Anterior cingulate cortex (tissue), 58 donors: ENCODE measurements at places on chromosomes 11 and 22.

DNA sequence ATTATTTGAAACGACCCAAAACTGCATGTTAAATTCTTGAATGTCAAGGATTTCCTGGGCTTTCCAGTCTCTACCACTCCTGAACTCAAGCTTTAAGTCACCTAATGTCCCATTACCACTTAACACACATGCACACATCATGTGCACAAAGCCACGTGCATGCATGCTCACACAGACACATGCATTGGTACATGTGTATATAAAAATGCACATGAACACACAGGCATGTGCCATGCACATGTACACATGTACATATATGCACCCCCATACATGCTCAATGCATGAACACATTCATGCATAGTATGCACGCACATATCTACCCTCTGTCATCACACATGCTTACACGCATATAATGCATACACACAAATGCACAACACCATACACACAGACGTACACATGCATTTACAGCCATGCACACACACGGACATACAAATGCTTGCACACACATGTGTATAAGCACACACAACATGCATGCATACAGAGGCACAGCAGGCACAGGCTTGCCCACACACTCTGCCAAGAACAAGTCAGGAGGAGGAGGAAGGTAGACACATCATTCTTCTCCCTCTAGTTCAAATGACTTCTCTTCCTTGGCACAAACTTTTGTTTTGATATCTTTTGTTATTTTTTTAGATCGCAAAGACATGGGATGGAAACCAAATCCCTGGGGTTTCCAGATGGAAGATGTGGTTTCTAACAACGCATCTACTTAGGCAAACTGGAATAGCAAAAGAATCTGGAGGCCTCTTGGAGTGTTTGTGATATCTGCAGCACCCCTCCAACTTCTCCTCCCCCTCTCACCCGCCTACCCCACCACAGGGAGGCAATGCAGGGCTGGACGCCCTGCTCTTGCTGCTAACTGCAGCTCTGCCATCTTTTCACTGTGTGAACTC lies 24.6 kb downstream of the RASD2 start:
- no peak for DNase-seq

DNA sequence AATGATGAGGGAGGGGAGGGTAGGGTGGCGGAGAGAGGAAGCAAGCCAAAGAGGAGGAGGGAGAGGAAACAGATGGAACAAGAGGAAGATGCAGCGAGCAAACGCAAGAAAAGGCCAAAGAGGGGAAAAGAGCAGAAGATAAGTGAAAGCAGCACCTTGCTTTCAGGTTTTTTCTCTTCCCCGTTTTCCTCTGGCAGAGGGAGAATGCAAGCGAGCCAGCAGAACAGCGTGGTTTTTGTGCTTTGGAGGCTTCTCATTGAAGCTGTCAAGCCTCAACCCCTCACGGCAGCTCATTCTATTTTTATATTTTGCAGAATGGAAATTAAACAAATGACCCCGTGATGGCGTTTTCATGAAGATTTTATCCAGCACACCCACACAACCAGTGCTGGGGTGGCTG lies 67.1 kb upstream of the GRAMD1B start:
- DNase-seq = no peak

- no peak for DNase-seq
These were observed 42.1 kb downstream of the NCAPD3 start for GRCh38 chr11:134181707-134182106.

DNA sequence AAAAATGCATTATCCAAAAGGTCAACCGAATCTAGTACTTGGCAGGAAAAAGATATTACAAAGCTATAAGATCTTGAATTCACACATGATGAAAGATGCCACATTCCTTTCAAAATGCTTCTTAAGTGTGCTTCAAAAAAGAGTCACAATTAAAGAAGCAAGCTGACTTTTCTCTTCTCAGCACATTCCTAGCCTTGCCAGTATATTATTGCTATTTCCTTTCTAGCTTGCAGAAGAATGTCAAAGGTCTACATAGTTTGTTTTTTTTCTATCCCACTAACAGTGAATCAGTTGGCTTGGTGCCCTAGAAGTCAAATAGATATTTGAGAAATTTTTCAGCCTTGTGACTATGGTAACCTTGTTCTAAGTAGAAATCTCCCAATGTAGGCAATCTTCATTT lies 56.8 kb downstream of the GUCY1A2 start:
- no peak for DNase-seq

GRCh38 chr11:109512249-109512648 lies 90.3 kb downstream of the C11orf87 start:
- DNase-seq = no peak

- no peak for DNase-seq
These were observed 51.6 kb downstream of the ETS1 start for GRCh38 chr11:128535468-128536457.

GRCh38 chr22:29012101-29012433 lies 49.6 kb downstream of the C22orf31 start:
- DNase-seq = no peak
